8988T (cell line): ENCODE measurements at places on chromosomes 1 and 21.

- DNase-seq, result no peak
These were observed 97.7 kb upstream of the JUN start for GRCh38 chr1:58881471-58881994.

DNA sequence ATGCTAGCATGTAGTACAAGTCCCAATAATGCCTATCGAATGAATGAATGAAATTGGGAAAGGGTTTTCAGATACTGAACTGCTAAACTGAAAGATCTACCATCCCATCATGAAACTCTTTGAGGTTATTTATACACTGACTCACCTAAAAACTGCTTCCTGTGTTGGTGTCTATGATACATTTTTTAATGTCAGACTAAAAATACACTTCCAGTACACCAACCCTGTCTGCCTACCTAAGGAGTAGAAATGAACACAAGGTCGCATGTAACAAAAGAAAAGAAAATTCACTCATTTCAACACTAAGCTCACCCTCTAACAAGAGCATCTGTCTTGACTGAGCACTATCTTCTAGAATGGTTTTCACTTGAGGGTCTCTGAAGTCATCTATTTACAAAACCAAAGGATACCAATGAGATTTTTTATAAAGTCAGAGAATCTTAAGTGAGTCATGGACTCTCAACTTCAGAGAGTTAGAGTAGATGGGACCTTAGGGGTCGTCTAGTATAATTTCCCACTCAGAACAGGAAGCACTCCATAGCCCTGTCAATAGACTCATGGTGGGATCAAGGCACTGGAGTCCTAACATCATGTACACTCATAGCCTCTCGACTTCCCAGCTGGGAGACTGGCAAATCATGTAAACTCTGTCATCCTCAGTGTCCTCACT is 53.4 kb downstream of the WLS start:
- no peak for DNase-seq

DNA sequence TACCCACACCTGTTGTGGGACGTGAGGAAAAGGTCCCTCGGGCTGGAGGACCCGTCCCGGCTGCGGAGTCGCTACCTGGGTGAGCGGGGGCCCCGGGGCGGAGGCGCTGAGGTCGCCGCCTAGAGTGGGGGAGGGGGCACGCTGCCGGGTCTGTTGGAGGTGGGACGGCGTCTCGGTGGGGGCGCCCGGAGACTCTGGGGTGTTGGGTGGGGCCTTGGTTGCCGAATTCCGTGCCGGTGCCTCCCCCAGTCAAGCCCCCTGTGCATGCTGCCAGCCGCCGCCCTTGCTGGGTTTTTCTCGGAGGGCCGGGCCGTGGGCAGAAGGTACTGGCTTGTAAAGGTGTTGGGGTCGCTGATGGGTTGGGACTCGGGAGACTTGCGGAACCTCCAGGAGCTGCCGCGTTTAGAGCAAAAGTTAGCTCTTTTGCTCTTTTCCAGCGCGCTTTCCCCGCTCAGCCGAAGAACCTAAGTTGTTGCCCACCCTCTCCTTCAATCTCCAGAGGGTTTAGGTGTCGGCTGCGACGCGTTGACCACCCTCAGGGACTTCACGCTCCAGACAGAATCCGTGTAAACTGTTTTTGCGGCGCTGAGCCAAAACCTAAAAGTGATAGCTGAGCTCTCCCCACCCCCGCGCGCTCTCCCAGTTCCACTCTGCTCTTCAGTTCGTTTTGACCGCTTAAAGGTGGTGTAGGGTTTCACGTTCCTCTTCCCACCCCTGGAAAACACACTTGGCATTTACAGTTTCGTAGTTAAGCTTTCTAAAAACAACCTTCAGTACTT is at the start of gene MPC2:
TSS of gene MPC2 (minus strand) at position 143 of the 779 bp plus-strand sequence. CDS start 1,231 bp downstream, outside the sequence.
- DNase-seq, result peak; percentile 21

- no peak for DNase-seq
These were observed 47.4 kb downstream of the ACTN2 start for GRCh38 chr1:236733653-236734052.

GRCh38 chr1:110300412-110301085 is 38.6 kb upstream of the RBM15 start:
- DNase-seq, result no peak

- DNase-seq, result no peak
These were observed 604.9 kb upstream of the PTBP2 start for GRCh38 chr1:96116731-96117130.

DNA sequence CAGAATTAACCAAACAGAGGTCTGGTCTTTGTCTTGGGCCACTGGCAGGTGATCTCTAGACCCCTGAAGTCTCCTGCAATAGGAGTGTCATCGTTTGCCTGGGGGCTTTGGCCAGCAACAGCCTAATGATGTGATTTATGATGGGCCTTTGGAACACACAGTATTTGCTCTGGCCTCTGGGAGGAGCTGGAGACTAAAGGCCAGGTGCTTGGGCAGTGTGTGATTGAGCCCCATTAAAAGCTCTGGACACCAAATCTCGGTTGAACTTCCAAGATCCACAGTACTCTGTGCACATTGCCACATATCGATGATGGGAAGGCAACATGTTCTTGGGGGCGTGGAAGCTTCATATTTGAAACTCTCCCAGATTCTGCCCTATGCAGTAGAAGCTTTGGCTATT is 32.0 kb upstream of the TLR5 start:
- DNase-seq, result no peak

DNA sequence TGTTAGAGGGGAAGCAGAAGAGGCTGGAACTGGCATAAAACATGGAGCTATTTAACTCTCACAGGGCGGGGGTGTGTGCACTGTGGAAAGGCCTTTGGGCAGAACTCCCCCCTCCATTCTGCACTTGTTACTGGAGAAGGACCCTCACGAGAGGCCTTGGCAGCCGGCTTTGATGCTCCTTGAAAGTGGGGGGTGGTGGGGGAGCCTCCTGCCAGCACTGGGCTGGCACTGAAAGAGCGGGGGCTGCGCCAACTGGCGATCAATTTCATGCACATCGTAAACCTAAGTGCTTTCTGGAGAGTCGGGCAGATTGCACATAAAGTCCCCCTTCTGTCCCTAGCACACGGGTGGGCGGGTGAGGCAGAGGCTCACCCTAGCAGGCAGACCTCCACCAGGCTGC is 28.9 kb downstream of the FOXO6 start:
- no peak for DNase-seq

DNA sequence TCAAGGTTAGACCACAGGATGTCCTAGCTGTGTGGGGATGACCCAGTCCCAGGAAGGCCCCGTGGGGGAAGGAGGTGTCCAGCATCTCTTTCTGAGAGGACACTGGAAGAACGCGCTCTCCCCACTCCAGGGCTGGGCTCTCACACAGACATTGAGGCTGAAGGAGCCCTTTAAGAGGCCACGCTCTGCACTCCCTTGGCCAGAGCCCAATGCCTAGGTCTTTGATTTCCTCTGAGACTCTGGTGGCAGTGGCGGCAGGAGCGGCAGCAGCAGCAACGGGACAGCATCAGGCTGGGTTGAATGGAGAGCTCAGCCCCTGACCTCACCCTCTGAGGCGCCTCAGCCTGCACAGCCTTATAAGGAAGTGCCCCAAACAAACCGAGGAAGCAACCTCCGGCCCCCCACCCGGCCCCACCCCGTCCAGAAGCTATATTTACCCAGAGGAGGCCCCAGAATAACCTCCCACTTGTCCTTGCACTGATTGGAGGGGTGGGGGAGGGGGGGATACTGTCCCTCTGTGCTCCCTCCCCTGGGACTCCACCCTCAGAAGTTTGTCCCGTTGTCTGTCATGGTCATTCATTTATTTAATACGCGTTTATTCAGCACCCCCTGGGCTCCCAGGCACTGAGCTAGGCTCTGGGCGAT is 12.3 kb downstream of the NES start:
- no peak for DNase-seq

GRCh38 chr1:27551953-27552312 is 52.0 kb downstream of the AHDC1 start:
- DNase-seq, result no peak

DNA sequence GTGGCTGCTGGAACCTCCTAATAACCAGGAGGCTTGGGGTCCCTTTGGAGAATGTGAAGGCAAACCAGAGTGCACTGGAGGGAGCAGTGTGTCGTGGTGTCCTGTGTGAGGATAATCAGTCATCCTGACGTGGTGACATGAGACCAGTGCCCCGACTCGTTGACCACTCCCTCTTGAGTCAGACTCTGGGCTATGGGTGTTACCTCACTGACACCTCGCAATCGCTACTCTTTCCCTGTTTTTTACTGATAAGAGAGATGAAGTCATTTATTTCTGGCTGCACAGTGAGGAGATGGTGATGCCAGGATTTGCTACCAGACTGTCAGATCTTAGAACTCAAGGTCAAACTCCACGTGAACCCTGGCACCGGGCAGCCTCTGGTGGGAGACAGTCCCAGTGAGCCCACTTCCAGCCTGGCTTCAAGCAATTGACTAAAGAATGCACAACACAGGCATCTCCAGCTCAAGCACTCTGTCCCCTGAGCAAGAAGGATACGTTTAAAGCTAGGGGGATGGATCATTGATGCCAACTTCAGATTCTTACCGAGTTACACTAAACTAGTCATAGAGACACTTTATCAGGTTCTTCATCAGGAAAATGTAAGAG is 30.3 kb downstream of the UBASH3A start:
- DNase-seq, result no peak

GRCh38 chr1:57845041-57845440 is 421.2 kb upstream of the DAB1 start:
- no peak for DNase-seq

- no peak for DNase-seq
These were observed 432.2 kb downstream of the PCP4 start for GRCh38 chr21:40299451-40299850.

GRCh38 chr1:108082738-108083562 is 117.2 kb downstream of the SLC25A24 start:
- no peak for DNase-seq

DNA sequence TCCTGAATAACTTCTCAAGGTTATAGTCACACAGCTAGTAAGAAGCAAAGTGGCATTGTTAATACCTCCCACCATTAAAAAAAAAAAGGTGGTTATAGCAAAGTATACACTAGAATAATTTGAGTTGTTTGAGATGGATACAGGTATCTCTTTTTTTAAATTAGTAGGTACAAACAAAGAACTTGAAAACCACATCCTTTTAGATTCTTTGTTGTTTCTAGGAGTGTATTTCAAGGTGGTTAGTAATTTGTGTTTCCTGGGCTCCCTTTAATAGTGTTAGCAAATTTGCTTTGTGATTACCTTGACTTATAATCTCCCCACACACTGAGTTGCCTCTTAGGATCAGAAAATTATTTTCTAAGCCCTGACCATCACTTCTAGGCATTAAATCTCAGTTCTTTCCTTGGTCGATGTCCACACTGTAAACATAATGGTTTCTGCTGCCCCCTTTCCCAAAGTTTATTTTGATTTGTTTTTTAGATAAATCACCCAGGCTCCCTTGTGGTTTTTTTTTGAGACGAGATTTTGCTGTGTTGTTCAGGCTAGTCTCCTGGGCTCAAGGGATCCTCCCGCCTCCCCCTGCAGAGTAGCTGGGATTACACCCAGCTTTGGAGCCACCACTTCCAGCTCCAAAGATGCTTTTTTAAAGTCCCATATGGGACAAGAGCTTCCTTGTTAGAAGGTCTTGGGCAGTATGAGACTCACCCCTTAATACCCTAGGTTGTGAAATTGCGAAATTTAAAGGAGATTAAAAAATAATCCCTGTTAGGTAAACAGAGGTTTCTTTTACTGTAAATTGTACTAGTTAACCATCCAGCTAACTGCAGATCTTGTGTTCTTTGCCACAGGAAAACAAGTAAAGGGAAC is 6.2 kb downstream of the AKIRIN1 start:
- DNase-seq, result no peak

GRCh38 chr1:200895443-200895789 is 716 bp downstream of the INAVA start:
- no peak for DNase-seq

DNA sequence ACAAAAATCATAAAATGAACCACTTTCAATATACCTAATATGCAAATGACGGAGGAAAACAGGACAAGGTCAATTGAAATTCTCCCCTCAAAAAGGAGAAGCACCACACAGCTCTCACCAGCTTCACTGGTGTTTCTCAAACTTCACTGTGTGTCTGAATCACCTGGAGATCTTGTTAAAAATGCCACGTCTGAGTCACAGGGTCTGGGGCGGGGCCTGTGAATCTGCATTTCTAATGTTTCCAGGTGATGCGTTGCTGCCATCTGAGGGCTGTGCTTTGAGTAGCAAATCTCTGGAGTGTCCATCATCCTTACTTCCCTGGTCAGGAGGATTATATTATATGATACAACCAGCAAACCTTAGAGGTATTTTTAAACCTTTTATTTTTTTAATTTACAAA is 9.0 kb downstream of the CLDN19 start:
- no peak for DNase-seq

DNA sequence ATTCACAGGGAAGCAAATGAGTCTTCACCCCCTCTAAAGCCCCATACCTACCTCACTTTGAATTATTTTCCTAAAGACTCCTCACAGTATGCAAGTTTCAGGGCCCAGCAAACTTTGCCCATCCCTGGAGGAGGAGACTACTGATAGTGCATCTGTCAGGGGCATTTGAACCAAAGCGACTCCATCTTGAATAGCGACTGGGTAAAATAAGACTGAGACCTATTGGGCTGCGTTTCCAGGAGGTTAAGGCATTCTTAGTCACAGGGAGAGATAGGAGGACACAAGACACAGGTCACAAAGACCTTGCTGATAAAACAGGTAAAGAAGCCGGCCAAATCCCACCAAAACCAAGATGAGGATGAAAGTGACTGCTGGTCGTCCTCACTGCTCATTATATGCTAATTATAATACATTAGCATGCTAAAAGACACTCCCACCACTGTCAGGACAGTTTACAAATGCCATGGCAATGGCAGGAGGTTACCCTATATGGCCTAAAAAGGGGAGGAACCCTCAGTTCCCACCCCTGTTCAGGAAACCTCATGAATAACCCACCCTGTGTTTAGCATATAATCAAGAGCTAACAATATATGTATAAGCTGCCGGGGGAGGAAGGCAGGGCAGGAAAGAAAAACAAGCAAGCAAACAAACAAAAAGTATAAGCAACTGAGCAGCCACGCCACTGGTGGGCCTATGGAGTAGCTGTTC is 3.3 kb upstream of the PKNOX1 start:
- DNase-seq, result no peak

GRCh38 chr1:153483776-153484175 is 23.3 kb upstream of the S100A7 start:
- no peak for DNase-seq

DNA sequence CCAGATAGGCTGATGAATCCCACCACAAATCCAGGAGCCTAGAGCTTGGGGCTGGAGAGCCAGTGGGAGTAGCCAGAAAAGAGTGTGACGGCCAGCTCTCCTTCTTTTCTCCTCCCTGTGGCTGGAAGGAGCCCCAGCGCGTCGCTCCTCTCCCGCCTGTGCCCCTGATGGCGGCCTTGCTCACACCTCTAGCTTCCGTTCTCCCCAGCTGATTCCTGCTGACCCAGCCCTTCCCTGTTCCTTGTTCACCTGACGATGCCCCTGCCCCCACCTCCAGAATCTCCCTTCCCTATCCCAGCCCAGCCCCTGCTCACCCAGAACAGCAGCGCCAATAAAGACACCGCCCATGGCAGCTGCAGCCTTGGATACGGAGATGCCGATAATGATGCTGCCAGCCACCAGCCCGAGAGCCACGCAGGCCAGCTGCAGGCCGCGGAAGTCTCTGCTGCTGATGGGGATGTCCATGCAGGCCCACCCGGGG is 656 bp downstream of the KNCN start:
- no peak for DNase-seq
